ENCODE measurements at places on chromosomes 4 and X.

DNA sequence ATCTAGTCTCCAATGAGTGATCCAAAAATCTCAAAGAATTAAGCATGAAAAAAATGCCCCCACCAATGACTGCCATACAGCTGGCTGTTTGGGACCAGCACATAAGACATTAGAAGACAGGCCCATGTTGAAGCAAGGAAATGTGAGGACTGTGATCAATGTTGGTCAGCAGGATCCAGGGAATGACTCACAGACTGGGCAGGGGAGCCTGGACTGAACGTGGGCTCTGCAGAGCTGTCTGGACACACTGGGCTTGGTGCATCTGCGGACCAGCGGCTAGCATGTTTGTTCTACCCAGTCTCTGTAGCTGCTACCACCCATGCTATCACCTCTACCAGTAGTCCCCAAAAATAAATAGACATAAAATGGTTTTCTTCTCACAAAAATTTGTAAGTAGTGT lies 108.6 kb downstream of the PALLD start:
- no peak for DNase-seq
- H3K27ac ChIP-seq: no peak overlapping the region
- H3K36me3 ChIP-seq: no peaks in the 10 kb centered on the region
- no peak overlapping the region for H3K4me3 ChIP-seq
- no peaks in the 10 kb centered on the region for H3K27me3 ChIP-seq

- H3K4me1 ChIP-seq: no peaks in the 10 kb centered on the region
- no peak for DNase-seq
- H3K27me3 ChIP-seq: peaks cover 61% of the 10 kb centered on the region
- no peak overlapping the region for H3K27ac ChIP-seq
- H3K36me3 ChIP-seq: no peaks in the 10 kb centered on the region
Observed at GRCh38 chr4:8770518-8771257, 101.0 kb downstream of the HMX1 start.

DNA sequence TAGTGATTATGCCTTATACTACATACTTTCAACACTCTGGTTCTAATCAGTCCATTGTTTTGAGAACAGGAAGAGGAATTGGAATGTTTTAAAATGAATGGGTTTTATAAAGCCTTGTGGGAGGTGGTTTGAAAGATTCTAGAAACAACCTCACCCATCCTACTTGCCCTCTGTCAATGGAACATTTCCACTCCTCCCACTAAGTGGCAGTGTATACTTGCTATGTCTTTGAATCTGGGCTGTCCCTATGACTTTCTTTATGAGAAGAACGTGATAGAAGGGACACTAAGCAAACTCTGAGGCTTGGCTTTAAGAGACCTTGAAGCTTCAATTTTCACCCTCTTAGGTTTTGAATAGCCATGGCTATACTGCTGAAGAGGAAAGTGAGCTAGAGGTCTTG lies 611.2 kb downstream of the PPP4R3C start:
- no peak overlapping the region for H3K4me3 ChIP-seq
- no peaks in the 10 kb centered on the region for H3K4me1 ChIP-seq
- H3K36me3 ChIP-seq: no peaks in the 10 kb centered on the region
- H3K27me3 ChIP-seq: no peaks in the 10 kb centered on the region

DNA sequence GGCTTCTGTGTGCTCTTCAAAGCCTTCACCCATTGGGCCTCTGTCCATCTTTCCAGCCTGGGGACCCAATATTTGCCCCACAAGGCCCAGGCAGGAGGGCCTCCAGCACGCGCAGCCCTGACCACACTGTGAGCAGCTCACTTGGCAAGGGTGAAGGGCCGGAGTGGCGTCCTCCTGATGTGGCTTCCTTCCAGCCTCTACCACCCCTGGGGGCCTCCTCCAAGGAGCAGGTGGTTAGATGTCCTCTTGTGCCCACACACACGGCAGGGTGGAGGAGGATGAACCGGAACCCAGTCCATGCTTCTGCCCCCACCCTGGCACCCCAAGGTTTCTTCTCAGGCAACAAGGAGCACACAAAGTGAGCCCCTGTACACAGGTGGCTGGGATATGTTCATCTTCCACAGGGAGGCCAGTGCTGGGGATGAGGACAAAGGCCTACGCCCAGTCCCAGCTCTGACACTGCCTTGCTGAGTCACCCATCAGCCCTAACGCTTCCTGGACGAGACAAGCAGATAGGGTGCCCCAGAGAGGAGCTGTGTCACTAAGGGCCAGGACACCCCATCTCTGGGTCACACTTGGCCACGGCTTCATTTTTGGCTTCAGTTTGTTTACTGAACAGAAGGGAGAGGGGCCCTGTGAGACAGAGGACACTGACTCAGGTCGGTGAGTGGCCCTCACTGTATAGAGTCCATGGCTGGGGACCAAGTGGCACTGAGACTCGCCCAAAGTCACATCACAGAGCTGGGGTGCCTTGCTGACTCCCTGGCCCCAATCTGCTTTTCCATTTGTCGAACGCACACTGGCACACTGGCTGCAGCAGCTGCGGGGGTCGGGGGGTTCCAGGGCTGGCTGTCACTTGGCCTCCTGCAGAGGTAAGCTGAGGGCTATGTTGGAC lies 1.9 kb downstream of the UBL4A start:
- H3K36me3 ChIP-seq: no peaks in the 10 kb centered on the region
- DNase-seq: no peak
- peaks cover 45% of the 10 kb centered on the region for H3K4me1 ChIP-seq
- no peak overlapping the region for H3K4me3 ChIP-seq
- H3K27me3 ChIP-seq: no peaks in the 10 kb centered on the region

- H3K27me3 ChIP-seq: no peaks in the 10 kb centered on the region
- no peak overlapping the region for H3K4me3 ChIP-seq
- no peak overlapping the region for H3K27ac ChIP-seq
- DNase-seq: no peak
Observed at GRCh38 chr4:15717657-15718416, 15.0 kb downstream of the BST1 start.

GRCh38 chrX:153651540-153652079 lies 4.6 kb downstream of the DUSP9 start:
- no peaks in the 10 kb centered on the region for H3K36me3 ChIP-seq
- DNase-seq: no peak
- no peaks in the 10 kb centered on the region for H3K4me1 ChIP-seq
- H3K27me3 ChIP-seq: peaks cover 37% of the 10 kb centered on the region
- H3K4me3 ChIP-seq: no peak overlapping the region

GRCh38 chr4:185713272-185713671 lies 98.7 kb downstream of the SORBS2 start:
- H3K27ac ChIP-seq: peak overlapping the region; percentile 19
- H3K27me3 ChIP-seq: no peaks in the 10 kb centered on the region
- no peak for DNase-seq

- H3K27me3 ChIP-seq: no peaks in the 10 kb centered on the region
- H3K4me1 ChIP-seq: peaks cover 23% of the 10 kb centered on the region
- DNase-seq: no peak
Observed at GRCh38 chr4:40322811-40323210, 12.3 kb upstream of the CHRNA9 start.

DNA sequence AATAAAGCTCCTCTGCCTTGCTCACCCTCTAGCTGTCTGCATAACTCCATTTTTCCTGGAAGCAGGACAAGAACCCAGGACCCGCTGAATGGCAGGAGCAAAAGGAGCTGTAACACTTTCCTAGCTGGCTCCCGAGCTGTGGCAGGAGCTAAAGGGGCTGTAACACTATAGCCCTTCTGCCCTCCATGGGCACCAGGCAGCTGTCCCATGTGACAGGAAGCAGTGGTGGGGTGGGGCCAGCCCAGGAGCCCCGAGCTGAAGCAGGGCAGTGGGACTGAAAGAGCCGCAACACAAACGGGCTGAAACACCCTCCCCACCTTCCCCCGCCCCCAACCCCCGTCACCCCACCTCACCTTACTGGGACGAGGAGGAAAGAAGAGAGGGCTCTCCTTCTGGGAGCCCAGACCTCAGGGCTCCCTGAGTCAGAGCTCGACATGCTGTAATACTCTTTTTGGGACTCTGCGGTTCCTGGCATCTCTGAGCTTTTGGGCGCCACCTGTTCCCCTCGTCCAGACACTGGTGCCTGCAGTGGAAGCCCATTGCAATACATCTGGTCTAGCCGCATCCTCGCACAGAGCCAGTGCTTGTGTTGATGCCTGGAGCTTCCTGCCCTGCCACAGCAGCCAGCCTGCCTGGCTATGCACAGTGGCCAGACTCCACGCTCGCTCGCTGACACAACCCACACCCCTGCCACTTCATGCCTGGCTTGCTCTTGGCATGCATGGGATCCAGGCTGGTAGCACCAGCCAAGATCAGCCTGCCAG lies 39.4 kb downstream of the PPM1K start:
- no peaks in the 10 kb centered on the region for H3K36me3 ChIP-seq
- DNase-seq: no peak
- no peaks in the 10 kb centered on the region for H3K27me3 ChIP-seq
- no peaks in the 10 kb centered on the region for H3K4me1 ChIP-seq
- H3K4me3 ChIP-seq: no peak overlapping the region
- H3K27ac ChIP-seq: no peak overlapping the region

DNA sequence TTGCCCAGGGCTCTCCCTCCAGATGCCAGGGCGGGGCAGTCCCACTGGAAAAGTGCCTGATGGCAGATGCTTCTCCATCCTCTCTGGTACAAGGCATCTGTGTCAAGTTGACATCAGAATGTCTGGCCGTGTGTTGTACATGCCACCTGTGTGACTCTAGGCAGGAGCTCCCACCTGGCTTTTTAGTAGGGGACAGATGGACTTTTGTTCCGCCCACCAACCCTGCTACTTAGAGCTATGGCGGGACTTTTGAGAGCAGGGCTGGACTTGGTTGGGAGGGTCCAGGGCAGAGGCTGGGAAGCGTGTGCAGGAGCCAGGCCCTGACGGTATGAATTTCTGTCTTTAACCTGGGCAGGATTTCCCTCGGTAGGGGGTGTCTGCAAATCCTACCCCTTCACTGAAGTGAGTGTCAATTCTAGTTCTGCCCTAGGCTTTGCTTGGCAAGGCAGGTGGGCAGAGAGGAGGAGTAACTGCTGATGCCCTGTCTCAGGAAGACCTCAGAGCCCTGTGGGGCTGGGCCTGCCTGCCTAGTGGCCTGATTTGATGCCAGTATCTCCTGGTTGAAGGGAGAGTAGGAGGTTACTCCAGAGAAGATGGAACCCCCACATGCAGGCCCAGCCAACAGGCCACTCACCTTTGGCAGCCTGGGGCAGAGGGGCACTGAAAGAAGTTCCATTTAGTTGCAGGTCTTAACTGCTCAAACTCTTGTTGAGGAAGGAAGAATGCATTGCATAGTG lies 99.1 kb downstream of the PJA1 start:
- H3K36me3 ChIP-seq: no peaks in the 10 kb centered on the region
- no peak overlapping the region for H3K27ac ChIP-seq
- no peak for DNase-seq

DNA sequence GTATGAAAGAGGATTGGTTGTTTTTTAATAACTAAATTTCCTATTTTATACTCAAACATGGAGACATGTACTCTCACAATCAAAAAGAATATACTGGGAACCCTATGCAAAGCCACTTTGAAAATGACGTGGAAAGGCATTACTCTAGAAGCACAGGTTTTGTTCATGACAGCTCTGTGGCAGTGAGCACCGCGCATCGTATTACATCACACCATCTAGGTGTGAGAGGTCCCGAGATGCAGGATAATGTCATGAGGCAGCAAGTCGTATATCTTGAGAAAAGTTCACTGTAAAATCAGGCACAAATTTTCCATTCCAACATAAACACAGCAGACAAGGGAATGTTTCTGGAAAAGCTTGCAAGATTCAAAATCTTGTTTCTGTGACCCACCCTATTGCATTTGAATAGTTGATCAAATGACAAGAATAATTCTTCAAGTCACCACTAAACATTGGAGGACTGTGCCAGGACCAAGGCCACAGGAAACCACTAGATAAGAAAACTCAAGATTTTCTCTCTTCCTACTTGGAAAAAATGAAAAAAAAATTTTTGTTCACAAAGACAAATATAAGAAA lies 127.6 kb downstream of the LDB2 start:
- no peaks in the 10 kb centered on the region for H3K4me1 ChIP-seq
- no peak overlapping the region for H3K27ac ChIP-seq
- no peaks in the 10 kb centered on the region for H3K36me3 ChIP-seq
- no peak overlapping the region for H3K4me3 ChIP-seq

DNA sequence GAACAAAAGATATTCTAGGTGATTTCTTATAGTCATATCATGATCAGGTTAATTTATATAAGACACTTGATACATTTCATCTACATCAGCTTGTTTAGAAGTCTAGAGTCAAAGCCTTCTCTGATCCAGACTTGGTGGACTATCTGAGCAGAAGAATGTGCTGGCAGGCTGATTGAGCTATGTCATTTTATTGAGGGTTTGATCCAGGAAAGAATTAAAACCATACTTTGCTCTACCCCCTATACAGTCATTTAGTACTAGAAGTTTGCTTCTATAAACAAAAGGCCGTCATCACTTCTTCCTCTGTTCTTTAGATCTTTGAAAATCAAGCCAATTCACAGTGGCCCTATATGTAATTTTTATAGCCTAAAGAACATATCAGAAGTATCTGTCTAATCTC lies 173.1 kb upstream of the PITX2 start:
- H3K27me3 ChIP-seq: no peaks in the 10 kb centered on the region
- H3K27ac ChIP-seq: no peak overlapping the region
- no peak overlapping the region for H3K4me3 ChIP-seq
- H3K4me1 ChIP-seq: no peaks in the 10 kb centered on the region

- H3K36me3 ChIP-seq: no peaks in the 10 kb centered on the region
- no peak overlapping the region for H3K27ac ChIP-seq
- H3K4me1 ChIP-seq: no peaks in the 10 kb centered on the region
- peaks cover 2% of the 10 kb centered on the region for H3K27me3 ChIP-seq
Observed at GRCh38 chr4:78031417-78031950, 25.6 kb upstream of the FRAS1 start.

- H3K4me1 ChIP-seq: no peaks in the 10 kb centered on the region
- H3K27me3 ChIP-seq: no peaks in the 10 kb centered on the region
- DNase-seq: peak; percentile 13
- no peak overlapping the region for H3K27ac ChIP-seq
- no peak overlapping the region for H3K4me3 ChIP-seq
Observed at GRCh38 chr4:114519368-114519767, 79.2 kb upstream of the UGT8 start.

DNA sequence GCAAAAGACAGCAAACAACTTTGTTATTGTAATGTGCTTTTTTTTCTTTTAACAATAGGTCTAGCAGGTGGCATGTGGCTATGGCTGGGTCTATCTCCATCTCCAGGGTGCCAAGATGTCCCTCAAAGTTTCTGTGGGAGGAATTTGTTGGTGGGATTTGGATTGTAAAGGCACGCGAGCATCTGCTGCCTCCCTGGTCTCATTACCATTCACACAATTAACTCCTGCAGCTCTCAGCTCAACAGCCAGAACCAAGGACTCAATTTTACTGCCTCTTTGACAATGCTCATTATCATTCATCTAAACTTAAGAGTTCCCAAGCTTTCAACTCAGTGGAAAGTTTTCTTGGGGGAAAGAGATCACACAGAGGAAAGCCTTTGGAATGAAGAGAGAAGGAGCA lies 10.9 kb upstream of the PCDH18 start:
- H3K36me3 ChIP-seq: no peaks in the 10 kb centered on the region
- no peaks in the 10 kb centered on the region for H3K27me3 ChIP-seq
- no peak overlapping the region for H3K4me3 ChIP-seq
